ENCODE measurements at places on chromosomes 13 and 19.

DNA sequence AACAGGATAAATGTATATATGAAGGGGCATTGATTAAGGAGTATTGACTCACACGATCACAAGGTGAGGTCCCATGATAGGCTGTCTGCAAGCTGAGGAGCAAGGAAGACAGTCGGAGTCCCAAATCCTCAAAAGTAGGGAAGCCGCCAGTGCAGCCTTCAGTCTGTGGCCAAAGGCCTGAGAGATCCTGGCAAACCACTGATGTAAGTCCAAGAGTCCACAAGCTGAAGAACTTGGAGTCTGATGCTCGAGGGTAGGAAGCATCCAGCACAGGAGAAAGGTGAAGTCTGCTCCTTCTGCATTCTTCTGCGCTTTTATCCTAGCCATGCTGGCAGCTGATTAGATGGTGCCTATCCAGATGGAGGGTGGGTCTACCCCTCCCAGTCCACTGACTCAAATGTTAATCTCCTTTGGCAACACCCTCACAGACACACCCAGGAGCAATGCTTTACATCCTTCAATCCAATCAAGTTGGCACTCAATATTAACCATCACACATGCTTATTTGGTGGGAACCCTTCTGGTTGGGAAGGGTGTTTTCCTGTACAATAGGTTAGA lies 55.1 kb downstream of the SLAIN1 start:
- no peak for DNase-seq

- DNase-seq, result peak; percentile 63
Observed at GRCh38 chr13:112873851-112874750, 94.9 kb upstream of the MCF2L start.

DNA sequence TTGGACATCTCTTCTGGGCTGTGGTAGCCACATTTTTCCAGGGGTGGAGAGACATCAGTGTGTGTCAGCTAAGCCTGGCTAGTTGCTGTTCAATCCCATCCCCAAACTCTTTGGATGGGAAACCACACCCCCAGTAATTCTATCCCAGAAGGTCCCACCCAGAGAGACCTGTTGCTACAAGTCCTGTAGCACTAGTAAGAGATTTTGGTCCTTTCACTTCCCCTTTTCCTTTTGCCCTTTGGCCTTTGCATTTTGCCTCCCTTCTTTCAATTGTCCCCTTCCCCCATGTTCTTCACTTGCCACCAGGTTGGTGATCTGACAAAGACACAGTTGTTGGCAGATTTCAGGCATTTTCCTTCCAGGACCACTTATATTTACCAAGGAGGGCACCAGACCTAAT lies 3.8 kb downstream of the CBY2 start:
- no peak for DNase-seq

GRCh38 chr13:40101708-40102359 lies 446.4 kb downstream of the COG6 start:
- no peak for DNase-seq

GRCh38 chr13:104043184-104043583 lies 977.0 kb upstream of the SLC10A2 start:
- DNase-seq, result peak; percentile 15

DNA sequence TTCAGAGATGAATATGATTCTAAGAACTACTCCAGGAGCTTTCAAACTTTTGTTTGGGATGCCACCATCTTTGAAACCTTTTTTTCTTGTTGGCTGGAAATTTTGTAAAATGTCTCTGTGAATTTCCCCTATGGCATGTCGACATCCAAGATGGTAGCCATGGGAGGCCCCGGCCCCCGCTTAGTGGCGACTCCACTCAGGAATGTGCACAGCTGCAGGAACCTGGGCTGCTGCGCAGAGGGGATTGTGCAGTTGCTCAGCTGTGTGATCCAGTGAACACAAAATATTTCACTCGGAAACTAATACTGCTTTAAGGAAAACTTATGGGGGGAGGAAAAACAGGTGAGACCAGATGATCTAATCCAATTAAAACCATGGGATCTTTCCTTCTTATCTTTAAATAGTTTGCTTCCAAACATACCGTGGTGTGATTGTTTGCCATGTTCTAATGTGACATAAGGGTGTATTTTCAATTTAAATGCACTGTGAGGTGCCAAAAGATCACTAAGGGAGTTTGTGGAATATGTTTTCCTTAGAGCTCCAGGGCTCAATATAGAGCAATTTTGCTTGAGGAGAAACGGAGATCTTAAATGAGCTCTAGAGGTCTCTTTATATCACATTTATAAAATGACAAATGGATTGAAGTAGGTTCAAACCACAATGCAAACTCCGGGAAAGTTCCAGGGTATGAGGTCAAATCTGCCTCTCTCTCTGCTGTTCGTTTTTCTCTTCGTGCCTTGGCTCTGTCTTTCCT lies 497.7 kb downstream of the FGF9 start:
- DNase-seq, result no peak

DNA sequence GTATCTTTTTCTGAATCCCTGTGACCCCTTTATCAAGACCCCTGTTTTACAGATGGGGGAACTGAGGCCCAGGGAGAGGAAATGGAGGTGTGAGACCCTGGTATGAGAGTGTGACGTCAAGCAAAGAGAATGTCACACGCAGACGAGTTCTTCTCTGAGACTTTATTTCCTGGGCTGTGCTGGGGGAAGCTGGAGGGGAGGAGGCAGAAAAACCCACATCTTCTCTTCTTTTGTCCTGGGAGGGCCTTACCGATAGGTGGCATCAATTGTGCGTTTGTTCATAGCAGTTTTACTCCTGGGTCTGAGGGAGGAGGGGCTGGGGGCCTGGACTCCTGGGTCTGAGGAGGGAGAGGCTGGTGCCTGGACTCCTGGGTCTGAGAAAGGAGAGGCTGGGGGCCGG lies 4.9 kb upstream of the KLK15 start:
- no peak for DNase-seq

- no peak for DNase-seq
Observed at GRCh38 chr19:2976609-2977000, 759 bp upstream of the TLE6 start.

Measured in NCI-H510A treated with DMSO at 0.1 percent for 48 hours (cell line).